ENCODE measurements at places on chromosomes 5 and 9.

- DNase-seq = no peak
Measured at GRCh38 chr9:91210318-91210717, 151.4 kb downstream of the AUH start.

DNA sequence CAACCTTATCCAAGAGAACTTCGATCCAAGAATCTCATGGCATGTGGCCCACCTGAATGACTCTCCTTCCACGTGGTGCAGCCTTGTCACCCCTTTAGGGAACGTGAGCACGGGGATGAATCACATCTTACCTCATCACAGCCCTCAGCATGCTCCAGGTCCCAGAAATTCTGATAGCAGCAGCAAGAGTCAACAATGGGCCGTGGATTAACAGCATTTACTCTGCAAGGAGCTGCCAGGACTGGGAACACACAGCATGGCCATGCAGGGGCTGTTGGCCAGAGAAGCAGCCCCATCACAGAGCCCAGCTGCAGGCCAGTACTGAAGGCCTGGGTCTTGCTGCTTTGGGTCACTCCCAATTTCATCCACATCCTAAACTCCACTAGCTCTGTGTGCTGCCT, 150.4 kb downstream of the C5orf15 start:
- DNase-seq = no peak

GRCh38 chr9:136694872-136695247, 7.6 kb upstream of the AGPAT2 start:
- DNase-seq = no peak

- DNase-seq = no peak
Measured at GRCh38 chr5:128904805-128905567, 60.3 kb upstream of the SLC27A6 start.

- DNase-seq = no peak
Measured at GRCh38 chr9:97773723-97774122, 76.6 kb upstream of the XPA start.

GRCh38 chr9:106467113-106467864, 395.7 kb upstream of the ZNF462 start:
- DNase-seq = no peak

- no peak for DNase-seq
Measured at GRCh38 chr9:105968811-105969466, 274.6 kb downstream of the TMEM38B start.

GRCh38 chr9:673264-673965, 168.1 kb upstream of the DMRT1 start:
- no peak for DNase-seq

GRCh38 chr9:78575771-78576170, 278.8 kb downstream of the PSAT1 start:
- no peak for DNase-seq

DNA sequence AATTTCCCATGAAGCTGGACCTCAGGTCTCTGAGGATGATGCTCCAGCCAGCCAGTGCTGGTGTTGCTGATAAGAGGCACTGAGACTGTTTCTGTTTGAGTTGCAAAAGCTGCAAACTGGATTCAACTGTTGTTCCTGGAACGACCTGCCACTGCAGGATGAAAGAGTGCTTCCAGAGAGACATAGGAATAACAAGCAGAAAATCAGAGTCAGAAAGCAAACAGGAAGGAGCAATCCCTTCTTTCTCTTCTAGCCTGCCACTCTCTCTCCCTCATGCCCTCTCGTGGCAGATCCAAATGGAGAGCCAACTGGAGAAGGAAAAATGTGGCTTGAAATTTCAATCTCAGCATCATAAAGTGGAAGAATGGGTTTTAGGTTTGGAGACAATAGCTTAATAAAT, 110.4 kb downstream of the STARD4 start:
- no peak for DNase-seq

GRCh38 chr5:56429110-56429561, 196.0 kb upstream of the ANKRD55 start:
- no peak for DNase-seq

GRCh38 chr9:72871685-72872084, 81.2 kb downstream of the ALDH1A1 start:
- DNase-seq = no peak

- DNase-seq = no peak
Measured at GRCh38 chr9:112789473-112789872, 38.9 kb downstream of the SNX30 start.

- no peak for DNase-seq
Measured at GRCh38 chr5:65790371-65791163, 68.6 kb downstream of the NLN start.

GRCh38 chr5:58898538-58898937, 315.7 kb downstream of the RAB3C start:
- no peak for DNase-seq
